ENCODE measurements at places on chromosomes 3 and 15.

- DNase-seq: no peak
Observed at GRCh38 chr15:25884370-25884769, 21.2 kb upstream of the ATP10A start.

GRCh38 chr3:76997733-76998132 is 42.2 kb upstream of the ROBO2 start:
- no peak for DNase-seq

DNA sequence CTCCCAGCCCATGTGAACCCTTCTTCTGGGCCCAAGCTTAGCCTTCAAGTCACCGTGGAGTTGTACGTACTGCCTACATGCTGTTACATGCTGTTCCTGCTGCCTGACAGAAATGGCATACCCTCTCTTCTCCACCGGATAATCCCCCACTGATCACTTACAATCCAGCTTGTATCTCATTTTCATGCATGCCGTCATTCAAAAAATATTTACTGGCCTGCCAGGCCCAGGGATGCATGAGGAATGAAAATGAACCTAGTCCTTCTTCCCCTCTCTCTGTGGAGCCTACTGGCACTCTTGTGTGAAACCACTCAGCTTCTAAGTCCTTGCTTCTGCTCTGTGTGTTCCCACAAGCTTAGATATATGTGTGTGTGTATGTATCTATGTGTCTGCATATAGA is 60.6 kb downstream of the WNT5A start:
- no peak for DNase-seq

DNA sequence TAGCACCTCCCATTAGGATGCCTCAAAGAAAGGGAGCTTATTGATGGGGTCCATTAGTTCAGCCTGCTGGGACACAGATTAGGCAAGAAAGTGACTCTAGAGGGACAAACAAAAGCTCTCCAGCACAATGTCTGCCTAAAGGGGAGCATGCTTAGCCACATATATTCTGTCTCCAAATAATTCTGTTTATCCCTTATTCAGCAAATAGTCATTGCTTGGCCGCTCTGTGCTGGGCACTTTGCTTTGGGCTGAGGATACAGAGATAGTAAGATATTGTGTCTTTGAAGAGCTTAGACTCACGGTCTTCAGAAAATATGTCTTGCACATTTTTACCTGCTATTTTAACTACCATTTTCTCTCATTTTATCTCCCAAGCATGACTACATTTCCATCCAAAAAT is 159.8 kb downstream of the SYNPR start:
- no peak for DNase-seq

DNA sequence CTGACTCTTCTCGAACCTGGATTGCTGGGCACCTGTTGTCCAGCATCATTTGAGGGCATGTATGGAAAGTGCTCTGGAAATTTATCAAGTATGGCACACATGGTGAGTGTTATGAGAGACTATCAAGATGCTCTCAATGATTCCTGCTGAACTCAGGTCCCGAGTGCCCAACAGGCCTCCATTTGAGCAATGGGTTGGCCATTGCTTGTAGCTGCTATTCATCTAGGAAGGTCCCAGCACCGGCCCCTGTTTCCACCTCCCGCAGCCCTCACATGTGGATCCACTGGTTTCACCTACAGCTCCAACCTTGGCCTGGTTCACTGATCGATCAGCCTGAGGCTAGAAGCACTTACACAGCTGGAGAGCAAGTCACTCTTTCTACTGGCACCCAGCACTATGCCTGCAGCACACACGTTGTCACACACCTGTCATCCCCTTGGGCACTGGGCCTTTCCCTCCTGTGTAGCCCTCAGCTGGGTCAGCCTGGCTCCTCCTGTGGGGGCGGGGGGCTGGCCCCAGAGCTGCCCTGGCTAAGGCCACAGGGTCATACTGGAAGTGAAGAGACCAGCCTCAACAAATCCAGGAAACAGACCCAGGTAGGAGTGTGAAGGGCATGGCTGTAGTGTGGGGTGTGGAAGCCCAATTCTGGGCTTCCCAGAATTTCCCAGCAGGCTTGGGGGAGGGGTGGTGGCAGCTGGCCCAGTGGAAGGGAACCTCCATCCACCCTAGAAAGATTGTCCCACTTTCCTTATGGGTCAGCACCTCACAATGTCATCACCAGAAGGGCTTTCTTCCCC is 41.7 kb upstream of the SMAD3 start:
- DNase-seq: no peak

DNA sequence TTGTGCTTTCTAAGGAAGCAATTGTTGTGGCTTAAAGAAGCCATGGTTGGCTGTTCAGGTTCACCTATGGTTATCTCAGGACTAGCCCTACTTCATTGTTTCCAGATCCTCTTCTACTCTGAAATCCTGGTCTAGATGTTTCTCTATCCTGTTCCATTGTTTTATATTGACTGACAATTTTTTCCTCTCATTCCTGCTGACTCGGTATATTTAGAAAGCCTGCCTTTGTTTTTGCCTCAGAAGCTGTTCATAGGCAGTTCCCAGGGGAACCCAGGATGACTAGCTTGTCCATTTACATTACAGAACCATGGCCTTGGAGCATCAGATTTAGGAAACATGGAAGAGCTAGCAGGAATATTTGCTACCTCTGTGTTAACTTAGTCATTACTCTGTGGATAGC is 64.0 kb downstream of the SLC9C1 start:
- no peak for DNase-seq

DNA sequence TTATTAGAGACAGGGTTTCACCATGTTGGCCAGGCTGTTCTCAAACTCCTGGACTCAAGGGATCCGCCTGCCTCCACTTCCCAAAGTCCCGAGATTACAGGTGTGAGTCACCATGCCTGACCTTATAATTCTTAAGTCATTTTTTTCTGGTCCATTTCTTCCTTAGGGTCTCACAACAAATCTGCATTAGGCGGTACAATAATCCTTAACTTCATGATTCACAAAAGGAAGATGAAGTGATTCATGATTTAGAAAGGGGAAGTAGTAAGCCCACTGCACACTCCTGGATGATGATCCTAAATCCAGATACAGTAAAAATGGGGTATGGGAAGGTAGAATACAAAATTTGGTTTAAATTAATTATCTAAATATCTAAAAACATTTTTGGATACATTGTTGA is 45.0 kb upstream of the TKT start:
- no peak for DNase-seq

- no peak for DNase-seq
Observed at GRCh38 chr3:57077630-57078343, 17.3 kb downstream of the SPATA12 start.

- DNase-seq: no peak
Observed at GRCh38 chr3:30228302-30228631, 378.1 kb upstream of the TGFBR2 start.

- DNase-seq: no peak
Observed at GRCh38 chr15:89673165-89673512, 6.0 kb downstream of the PLIN1 start.

DNA sequence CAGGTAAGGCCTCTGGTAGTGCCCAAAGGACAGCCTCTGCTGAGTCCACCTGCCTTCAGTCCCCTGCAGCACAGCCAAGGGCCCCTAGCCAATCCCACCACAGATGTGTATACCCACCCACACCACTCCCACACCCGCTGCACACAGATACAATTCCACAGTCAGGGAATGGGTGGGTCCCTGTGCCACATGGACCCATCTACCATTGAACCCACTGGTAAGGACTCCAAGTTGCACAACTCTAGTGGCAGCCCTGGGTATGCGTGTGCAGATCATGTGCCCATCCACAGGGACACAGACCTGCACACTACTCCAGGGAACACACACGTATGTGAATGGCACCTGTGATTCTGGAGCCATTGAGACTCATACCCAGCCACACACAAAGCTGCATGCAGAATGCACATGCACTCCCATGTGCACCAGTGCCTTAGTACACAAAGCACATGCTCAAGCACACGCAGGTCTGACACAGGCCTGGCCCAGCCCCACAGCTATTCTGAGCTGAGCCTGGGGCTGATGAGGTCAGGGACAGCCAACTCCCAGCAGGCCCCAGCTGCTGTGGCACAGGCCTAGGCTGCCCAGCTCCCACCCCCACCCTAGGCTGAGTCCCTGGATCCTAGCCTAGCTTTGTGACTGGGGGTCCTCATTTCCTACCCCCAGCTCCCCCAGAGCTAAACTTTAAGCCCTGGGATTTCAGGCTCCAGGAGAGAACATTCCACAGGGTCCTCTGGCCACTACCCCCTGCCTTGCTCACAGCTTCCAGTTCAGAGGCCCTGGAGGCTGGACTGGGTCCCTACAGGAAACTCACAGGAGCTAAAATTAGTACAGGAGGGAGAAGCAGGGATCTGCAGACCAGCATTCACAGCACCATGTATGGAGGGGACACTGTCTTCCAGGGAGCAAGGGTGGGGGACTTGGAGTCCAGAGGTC is 2.7 kb upstream of the ALS2CL start:
- no peak for DNase-seq

- DNase-seq: no peak
Observed at GRCh38 chr15:67198157-67198754, 56.2 kb downstream of the AAGAB start.

GRCh38 chr15:32750979-32751378 is 33.2 kb downstream of the GREM1 start:
- DNase-seq: no peak

GRCh38 chr15:62495670-62496614 is 330.9 kb upstream of the C2CD4B start:
- DNase-seq: peak; percentile 63

GRCh38 chr3:31188112-31188511 is 293.7 kb upstream of the GADL1 start:
- no peak for DNase-seq

GRCh38 chr3:105304487-105304886 is 62.2 kb upstream of the ALCAM start:
- DNase-seq: no peak

DNA sequence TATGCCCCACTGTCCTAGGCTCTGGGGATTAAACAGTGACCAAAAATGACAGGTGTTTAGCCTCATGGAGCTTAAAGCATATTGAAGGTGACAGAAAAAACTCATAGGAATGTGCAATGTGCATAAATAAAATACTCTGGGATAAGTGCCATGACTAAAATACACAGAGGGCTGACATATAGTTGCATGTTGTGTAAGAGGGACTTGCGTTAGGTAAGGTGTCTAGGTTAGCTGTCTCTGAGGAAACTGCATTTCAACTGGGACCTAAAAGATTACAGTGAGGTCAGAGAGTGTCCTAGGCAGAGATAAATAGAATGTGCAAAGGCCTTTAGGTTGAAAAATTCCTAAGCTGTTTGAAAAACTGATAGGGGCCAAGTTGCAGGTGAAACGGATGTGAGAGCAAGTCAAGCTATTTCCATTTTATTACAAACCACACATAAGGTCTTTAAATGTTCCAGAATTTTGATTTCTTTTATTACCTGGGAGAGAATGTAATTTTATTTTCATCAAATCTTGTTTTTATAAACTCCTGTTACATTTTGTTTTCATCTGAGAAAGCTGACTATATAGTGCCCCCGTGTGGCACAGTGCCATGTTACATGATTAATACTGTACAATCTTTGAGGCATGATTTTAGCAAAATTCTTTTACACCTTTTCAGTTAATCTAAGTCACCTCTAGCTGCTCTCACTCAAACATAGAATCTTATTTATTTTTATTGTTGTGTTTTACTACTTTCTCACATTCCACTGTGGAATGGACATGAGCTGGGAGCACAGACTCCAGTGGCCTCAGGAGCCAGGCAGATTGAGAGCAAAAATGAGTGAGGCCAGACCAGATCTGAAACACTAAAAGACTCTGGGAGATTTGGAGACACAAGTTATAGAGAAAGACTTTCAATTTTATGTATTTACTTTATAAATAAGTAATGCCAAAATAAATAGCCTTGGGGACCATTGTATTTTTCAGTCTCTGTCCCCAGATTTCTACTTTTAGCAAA is 259.6 kb upstream of the ZNF717 start:
- DNase-seq: no peak

DNA sequence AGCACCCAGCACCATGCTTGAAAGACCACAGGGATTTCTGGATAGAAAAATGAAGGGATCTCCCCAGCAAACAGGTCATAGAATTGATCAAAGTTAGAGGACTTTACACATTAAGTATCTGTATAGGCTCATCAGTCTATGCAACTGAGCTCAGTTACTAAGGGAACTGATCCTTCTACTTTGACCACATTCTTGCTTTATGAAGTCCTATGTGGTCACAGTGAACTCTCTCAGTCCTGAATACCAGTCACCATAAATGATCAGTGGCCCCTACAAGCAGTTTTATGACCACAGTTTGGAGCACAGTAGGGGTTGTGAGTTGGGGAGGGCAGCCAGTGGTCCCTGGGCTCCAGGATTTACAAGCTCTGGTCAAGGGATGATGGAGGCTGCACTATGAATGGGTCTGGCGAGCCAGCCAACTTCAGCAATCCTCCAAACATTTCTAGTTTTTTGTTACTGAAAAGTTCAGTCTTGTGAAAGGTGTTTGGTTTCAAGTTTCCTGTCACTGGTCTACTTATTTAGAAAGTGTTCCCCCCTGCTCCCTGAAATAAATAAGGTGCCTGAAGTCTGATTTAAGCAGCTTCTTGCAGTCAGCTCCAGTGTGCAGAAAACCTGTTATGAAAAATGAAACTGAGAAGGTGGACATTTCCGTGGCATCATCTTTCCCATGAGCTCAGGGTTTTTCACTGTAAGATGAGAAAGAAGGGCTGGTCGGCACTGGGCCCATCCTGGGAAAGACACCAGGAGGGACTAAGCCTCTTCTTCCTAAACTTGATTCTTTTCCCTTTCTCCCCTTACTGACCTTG is 75.5 kb downstream of the DAPK2 start:
- no peak for DNase-seq

GRCh38 chr15:57504599-57504940 is 87.1 kb upstream of the MYZAP start:
- DNase-seq: no peak

- no peak for DNase-seq
Observed at GRCh38 chr3:14605744-14606143, 45.8 kb upstream of the CCDC174 start.

DNA sequence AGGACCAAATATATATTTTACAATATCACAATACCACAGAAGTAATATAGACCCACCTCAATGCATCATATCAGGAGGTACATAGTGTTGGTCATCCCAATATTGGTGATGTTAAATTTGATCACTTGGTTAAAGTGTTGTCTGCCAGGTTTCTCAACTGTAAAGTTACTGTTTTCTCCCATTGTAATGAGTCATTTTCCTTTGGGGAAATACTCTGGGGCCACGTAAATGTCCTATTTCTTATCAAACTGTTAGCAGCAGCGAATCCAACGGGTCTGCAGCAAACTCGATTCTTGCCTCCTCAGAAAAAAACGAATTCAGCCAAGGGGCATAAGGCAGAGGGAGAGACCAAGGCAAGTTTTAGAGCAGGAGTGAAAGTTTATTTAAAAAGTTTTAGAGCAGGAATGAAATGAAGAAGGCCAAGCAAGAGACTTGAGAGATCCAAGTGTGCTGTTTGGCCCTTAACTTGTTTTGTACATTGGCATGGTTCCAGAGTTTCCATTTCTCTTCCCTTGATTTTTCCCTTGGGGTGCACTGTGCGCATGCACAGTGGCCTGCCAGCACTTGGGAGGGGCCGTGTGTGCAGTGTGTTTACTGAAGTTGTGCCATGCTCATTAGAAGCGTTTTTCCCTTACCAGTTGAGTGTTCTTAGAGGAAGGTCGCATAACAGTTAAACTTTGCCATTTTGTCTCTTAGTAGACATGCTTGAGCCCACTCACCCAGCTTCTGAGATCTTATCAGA is 512.5 kb downstream of the AGBL1 start:
- DNase-seq: no peak
